ENCODE measurements at places on chromosomes 3 and 15.
A peak's percentile ranks its signal among the peaks of the same experiment; 100 is the strongest.

GRCh38 chr15:92623435-92623834, 32.1 kb downstream of the FAM174B start:
- no peak for DNase-seq

DNA sequence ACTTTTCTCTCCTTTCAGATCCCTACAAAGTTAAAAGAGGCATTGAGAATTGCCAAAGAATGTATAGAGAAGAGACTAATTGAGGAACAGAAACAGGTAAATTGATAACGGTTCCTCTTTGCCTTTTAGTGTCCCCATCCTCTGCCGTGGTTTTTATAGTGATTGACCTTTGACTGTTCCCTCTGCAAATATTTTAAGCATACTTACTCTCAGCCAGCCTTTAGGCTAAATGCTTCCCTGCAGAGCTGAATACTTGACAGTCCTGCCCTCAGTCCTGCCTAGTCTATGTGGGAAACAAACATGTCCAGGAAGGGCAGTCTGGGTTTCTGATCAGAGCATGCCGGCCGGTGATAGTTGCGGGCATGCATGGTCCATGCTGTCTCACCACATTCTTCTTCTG, 24.7 kb downstream of the PDHB start:
- DNase-seq, result no peak

- no peak for DNase-seq
Observed at GRCh38 chr3:125017406-125017805, 38.4 kb downstream of the HEG1 start.

GRCh38 chr15:64635499-64636495, 139.6 kb downstream of the RBPMS2 start:
- peak; percentile 14 for DNase-seq

DNA sequence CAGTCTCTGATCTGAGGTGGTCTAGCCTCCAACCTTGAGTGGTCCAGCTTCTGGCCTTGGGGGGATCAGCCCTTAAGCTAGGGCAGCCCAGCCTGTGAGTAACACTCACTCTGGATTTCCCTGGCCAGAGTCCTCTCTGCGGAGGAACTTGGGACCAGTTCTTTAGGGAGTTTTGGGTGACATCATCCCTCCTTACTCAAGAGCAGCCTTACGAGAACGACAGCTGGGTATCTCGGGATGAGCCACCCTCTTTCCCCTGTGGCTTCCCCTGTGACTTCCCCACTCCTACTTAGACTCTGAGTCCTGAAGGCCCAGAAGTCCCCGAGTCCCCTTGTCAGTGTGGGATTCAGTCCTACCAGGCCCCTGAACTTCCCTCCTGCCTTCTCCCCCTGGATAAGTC, 10.2 kb upstream of the PLXND1 start:
- peak; percentile 54 for DNase-seq

DNA sequence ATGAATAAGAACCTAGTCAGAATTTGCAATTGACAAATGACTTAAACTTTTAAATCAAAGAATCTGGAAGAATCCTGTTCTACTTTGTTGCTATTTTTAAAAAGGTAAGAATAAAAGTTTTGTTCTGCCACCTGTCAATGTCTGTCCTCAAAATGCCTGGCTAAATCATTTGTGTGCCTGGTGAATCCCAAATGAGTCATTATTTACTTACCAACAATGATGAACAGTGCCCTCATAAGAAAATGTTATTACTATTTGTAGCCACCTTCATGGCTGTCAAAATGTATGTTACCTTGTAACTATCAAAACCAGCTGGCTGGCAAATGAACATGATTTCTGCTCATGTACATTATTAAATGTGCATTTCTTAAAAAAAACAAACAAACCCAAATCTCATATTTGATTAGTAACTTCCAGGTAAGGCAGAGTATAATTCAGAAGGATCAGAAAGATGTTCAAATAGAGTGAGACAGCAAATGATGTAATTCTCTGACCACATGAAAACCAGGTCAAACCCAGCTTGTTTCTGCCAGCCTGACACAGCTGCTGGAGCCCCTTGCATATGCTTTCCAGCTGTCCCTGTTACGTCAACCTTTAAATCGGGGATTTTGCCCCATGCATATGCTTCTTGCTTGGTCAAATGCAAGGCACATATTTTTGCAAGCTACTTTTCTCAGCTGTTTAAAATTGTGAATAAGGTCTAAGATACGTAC, 137.9 kb downstream of the SSR3 start:
- DNase-seq, result no peak

GRCh38 chr3:127488740-127489139, 101.8 kb downstream of the TPRA1 start:
- DNase-seq, result no peak

DNA sequence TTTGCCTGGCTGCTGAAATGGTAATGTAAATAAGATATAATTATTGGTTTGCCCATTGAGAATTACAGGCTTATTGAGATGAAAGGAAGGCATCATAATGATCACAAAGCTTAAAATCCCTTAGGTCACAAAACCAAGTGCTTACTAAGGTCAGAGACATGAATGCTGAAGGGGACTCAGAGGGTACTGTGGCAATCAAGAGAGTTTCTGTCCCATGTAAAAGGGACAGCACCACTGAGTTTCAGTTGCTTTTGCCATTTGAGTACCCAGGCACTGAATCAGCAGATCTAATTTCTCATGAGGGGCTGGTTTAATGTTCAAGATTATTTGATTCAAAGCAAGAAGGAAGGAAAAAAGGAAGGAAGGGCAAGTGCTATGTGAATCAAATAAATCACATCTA, 127.0 kb downstream of the PLOD2 start:
- no peak for DNase-seq

DNA sequence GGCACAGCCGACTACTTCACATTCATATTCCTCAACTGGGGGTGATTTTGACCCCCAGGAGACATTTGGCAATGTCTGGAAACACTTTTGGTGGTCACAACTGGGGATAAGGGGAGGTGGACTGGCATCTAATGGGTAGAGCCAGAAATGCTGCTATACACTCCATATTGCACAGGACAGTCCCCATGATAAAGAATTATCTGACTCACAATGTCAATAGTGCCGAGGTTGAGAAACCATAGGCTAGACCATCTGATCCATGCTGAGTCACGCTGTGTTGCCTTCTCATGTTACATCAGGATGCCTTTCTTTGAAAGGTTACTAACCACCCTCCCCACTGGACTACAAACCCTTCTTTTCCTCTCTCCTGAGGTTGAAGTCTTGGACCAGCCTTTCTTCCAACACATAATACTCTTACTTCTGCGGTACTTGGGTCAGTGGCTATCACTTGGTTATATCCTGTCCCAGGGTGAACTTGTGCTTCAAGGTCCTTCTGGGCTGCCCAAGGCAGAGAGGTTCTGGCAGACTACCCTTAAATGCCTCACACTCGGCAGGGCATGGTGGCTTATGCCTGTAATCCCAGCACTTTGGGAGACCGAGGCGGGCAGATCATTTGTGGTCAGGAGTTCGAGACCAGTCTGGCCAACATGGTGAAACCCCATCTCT, 68.8 kb downstream of the CTNNB1 start:
- peak; percentile 95 for DNase-seq
